ENCODE measurements at places on chromosomes 7 and 10. TPM values are rescaled to one million over a fixed set of nuclear protein-coding genes. Genes with fewer than 3 reads are reported as not detected.

Gene ADRA2A
- 4.7 TPM for total RNA-seq

Gene LRRD1
- total RNA-seq: 0.50 TPM

Gene C1QL3
- total RNA-seq: not detected

Gene IFIT1B
- total RNA-seq: not detected

Gene PRR15
- total RNA-seq: 6.6 TPM

Gene NEBL
- total RNA-seq: 13.7 TPM

Gene LDB3
- 0.14 TPM for total RNA-seq

Gene TSPAN33
- total RNA-seq: 7.4 TPM

Gene HEPACAM2
- total RNA-seq: not detected

All from mesothelial cell of epicardium (in vitro differentiated cells).